ENCODE measurements at places on chromosomes 4 and X.

DNA sequence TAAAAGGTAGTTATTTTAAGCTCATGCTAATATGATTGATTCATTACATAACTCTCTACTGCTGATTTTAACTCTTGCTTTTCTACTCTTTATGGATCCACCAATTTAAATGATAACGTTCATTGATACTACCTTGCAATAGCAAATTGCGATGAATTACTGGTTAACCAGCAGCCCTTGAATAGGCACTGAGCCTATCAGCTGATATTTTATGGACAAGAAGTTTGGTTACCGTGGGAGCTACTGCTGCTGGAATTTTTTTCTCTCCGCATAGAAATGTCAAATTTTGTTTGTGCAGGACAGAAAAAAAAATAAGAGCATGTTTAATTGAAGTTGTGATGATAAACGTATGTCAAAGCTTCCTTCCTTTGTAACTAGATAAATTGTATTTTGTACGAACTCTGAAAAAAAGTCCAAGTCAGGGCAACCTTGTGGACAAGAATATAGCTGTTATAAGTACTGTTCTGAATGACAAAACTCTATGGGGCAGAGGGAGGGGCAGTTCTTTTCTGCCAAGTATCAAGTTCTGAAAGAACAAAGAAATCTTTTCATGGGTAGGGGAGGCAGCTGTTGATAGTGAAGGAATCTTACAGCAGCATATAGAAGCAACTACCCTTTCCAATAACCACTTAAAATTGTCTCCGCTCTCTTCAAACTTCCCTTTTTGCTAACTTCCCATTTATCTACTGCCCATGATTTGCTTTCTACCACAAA, 434.9 kb upstream of the PABPC4L start:
- DNase-seq, result no peak

- no peak for DNase-seq
Measured at GRCh38 chr4:80192937-80193336, 4.4 kb upstream of the PRDM8 start.

DNA sequence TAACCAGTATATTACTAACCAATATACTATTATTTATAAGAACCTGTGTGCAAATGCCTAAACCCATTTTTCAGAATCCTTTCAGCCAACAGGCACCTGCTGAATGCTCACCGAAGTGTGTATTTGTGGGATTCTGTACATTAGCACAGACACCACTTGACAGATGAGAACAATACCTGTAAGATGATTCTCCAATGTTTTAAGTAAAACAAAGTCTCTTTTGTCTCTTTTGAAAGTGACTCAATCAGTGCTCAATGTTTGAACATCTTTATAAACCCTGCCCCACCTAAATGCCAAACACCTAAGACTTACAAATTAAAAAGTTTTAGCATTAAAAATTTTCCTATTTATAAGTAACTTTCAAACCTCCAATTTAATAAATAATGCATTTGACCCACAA, 763 bp downstream of the ASB9 start:
- no peak for DNase-seq

DNA sequence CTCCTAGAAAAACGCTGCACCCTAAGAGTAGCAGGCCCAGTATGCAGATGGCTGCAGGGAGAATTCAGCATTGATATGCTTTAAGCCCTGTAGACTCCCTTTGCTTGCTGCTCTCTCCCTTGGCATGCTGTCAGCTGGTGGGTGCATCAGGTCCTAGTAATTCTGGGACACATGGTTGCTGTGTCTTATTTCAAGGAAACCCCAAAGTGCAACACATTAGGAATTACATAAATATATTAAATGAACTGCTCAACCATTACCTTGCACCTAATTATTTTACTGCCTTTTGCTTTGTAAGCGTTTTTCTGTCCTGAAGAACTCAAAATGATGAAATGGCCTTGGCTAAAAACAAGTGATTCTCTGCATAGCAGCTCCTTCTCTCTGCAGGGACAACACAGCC, 516.3 kb downstream of the ZIC3 start:
- DNase-seq, result no peak

DNA sequence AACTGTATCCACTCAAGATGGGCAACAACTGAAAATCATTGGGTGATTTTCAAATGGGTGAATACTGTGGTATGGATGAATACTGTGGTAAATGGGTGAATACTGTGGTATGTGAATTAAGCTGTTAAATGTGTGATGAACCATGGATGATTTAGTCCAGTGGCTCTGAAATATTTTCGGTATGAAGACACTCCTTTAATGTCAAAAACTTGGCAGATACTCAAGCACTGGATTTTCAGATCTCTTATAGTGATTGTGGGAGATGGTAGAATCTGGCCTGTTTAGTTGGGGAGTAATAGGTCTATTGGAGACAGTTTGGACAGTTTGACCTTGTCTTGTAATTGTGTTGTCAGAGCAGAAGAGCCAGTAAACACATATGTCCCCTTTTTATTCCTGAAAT, 45.7 kb downstream of the SSX7 start:
- no peak for DNase-seq

- no peak for DNase-seq
Measured at GRCh38 chr4:64518600-64518999, 109.3 kb upstream of the TECRL start.

DNA sequence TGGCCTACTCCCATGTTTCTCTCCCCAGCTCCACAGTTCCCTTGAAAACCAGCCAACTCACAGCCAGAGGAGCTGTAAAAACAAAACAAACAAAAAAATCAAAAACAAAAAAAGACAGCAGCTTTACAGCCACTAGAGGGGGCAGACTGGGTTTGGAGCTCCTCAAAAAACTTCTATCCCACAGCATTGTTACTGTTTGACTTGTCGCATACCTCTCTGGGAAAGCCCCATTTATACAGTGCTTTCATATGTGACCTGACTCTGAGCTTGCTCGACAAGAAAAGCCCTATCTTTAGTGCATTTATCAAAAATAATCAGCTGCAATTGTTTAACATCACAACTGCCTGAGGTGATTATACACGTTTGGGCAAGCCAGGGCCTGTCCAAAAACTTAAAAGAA, 21.6 kb downstream of the TSPAN6 start:
- no peak for DNase-seq

GRCh38 chr4:72205831-72206230, 174.0 kb downstream of the NPFFR2 start:
- no peak for DNase-seq

DNA sequence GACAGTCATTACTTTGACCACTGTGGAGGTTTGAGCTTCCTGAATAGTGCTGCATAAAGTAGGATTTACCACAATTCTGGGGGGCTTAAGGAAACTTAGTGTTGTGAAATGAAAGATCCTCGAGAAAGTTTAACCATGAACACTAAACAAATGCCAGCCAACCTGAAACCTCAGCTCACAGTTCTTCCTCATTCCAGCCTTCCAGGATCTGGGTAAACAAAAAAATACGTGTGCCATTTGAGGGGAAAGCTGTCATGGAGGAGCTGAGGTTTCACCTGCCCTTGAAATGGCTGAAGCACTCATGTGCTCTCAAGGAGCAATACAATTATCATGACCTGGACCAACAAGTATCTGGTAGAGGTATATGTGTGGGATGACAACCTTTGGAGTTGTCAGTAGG, 142.7 kb downstream of the NPNT start:
- DNase-seq, result no peak

DNA sequence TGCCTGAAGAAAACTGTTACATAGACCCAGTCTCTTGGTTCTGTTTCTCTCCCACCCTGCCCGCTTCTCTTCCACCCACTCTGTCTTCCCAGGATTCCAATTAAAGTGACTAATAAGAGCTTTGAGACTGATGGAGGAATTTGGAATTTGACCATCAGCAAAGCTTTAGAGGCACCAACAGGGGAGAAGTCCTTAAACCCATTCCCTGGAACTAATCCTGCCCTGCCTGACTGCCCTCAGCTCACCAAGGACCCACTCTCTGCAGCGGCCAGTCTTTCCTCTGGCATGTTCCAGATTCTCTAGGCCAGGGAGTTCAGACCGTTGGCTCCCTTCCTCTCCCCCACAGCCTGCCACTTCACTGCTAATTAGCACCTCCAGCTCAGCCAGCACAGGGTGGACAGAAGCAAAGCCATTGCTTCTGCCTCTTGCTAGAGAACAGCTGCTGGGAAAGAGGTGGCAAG, 23.9 kb downstream of the SCD5 start:
- DNase-seq, result no peak

DNA sequence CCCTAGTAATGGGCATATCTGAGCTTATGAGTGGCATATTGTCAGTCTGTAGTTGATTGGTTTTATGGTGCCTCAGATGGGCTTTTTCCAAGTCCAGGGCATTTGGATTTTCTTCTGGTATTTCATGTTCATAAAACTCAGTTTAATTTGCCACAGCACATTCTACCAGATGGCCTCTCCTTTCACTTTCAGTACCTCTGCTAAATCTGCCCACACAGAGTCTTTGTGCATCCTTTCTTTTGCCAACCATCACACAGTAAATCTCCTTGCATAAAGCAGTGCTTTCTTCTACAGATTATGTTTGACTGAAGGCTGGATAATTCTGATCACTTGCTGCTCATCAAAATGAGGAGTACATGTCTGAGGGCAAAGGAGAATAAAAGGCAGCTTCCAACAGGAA, 98.2 kb downstream of the HS6ST2 start:
- no peak for DNase-seq

- DNase-seq, result no peak
Measured at GRCh38 chrX:125103693-125104092, 216.0 kb upstream of the TEX13C start.

DNA sequence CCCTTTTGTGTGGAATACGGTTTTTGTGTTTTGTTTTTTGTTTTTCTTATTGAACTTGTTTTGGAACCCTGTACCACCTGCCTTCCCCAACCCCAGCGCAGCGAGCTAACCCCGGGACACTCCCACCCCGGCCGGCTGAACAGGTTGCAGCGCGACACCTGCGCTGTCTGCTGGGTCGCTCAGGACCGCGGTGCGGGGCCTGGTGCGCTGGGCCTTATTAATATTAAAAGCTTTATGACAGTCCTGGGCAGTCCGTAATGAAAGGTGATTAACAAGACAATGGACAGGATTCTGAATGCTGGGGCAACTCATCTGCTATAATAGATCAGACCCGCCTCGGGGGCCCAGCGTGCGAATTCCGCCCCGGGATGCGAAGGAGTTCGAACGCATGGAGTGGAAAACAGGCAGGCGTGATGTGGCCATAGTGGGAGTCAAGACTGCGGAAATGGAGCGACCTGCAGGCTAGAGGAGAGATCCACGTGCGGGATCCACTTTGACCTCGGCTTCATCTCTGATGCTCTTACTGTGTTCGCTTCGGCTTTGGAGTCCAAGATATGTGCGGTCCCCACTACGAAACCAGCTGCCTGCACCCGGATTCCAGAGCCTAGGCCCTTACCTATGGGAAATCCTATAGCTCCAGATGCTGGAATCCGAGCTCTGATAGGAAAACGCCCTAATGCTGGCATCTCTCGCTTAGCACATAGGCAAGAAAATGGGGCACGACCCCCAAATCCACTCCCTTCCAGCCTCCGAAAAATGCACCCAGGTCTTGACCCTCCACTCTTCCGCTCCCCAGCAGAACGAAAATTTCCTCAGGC, 69.0 kb upstream of the TMEM33 start:
- no peak for DNase-seq

DNA sequence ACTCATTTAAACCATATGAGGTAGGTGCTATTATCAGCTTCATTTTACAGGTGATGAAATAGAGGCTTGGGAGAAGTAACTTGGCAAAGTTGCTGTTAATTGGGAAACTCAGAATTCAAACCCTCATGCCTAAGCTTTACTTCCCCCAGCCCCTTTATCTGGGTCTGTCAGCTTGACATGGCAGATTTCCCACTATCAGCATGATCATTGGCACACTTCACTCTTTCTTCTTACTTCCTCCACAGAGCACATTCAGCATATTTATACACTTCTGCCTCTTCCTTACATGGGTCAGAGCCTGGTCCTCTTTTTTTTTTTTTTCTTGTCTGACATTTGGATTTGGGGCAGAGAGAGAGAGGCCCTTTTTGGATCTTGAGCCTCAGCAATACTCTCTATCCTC, 56.5 kb upstream of the ARX start:
- DNase-seq, result no peak

DNA sequence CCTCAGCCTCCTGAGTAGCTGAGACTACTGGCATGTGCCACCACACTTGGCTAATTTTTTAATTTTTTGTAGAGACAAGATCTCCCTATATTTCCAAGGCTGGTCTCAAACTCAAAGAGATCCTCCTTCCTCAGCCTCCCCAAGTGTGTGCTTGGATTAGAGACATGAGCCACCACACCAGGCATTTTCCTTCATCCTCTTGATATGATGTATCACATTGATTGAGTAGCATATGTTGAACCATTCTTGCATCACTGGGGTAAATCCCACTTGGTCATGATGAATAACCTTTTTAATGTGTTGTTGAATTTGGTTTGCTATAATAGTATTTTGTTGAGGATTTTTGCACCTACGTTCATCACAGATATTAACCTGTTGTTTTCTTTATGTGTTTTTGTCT, 24.2 kb upstream of the PPM1K start:
- DNase-seq, result no peak

- DNase-seq, result no peak
Measured at GRCh38 chrX:88883200-88883599, 136.2 kb downstream of the CPXCR1 start.

GRCh38 chrX:11296051-11296450, 2.8 kb downstream of the AMELX start:
- no peak for DNase-seq

DNA sequence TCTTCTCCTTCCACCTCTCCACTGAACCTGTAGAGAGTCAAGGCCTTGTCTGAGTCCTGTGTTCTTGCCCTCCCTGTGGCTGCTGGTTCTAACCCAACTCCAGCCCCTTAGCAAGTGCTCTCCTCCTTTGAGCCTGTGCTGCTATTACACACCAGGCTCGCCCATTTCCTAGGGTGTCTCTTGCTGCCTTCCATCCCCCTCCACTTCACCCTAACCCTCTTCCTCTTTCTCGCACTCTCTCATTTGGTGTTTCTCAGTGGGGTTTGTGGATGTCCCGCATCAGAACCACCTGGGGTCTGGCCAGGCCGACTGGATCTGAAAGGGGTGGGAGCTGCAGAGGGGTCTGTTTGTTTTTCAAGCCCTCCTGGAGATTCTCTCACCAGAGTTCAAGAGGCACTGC, 156.7 kb downstream of the SPRY1 start:
- DNase-seq, result no peak

DNA sequence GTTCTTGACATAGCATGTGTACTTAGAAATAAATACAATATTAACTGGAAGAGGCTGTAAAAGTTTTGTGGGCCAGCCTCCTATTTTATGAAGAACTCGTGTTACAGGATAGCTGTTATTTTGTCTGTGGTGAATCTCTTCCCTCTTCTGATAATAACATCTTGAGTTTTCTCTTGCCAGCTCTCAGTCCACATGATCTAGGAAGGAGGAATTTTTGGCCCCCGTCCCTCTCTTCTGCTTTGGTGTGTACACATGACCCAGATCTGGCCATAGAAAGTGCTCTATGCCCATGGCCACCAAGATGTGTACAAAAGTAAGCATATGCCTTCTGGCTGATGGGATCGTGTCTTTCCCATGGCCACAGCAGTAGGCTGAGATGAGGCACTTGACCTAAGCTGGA, 108.0 kb upstream of the LEF1 start:
- no peak for DNase-seq

- DNase-seq, result no peak
Measured at GRCh38 chr4:135122457-135122856, 920.9 kb upstream of the PABPC4L start.

Measured in activated CD4-positive, alpha-beta T cell treated with anti-CD3 and anti-CD28 coated beads for 4 hours (primary cell).